Activated CD4-positive, alpha-beta T cell treated with anti-CD3 and anti-CD28 coated beads for 1 hour (primary cell): ENCODE measurements at places on chromosomes 11 and 22.

DNA sequence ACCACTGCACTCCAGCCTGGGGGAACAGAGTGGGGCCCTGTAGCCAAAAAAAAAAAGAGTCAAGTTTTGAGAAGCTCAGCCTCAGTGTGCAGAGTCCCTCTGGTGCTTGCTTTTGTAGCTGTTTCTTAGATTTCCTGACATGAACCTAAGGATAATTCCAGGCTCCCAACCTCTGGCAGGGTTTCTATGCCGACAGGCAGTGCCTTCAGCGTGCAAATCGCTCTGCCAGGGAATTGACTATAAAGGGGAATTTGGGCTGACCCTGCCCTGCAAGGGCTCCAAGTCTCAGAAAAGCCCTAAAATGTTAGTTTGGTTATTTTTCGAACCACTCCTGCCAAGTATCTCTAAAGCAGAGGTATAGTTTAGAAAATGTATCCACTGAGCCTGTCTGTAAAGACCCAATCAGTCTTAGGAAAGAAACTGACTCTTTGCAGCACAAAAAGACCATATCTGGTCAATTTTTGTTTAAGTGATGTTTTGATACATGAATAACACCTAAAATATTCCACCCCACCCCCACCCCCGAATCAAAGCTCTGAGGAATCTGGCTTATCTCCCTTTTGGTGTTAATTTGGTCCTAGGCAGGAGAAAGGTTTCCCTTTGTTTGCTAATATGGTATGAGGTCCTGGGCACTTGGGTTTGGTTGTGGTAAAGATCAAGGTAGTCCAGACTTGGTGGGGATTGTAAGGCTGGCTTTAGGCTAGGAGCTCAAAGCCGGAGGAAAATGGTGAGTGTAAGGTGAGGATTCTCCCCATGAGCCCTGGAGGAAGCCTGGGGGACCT, 49.7 kb downstream of the ANO1 start:
- no peak for DNase-seq

- no peak for DNase-seq
These were observed 3.3 kb downstream of the NRGN start for GRCh38 chr11:124743050-124743449.

DNA sequence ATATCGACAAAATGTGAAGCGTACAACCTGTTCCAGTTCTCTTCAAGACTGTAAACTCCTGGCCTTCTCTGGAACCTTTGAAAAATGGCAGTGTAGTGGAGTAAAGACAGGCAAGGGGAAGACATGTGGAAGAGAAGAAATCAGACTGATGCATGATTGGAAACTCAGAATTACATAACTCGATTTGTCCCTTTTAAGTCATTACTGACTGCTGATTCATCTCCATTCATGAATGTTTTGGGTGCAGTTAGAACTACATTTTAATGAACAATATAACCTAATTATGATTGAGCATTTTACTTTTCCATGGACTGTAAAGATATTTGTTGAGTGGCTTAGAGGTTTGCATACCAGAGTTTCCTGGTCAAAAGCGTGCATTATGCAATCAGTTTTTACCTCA, 32.9 kb downstream of the FAT3 start:
- no peak for DNase-seq

DNA sequence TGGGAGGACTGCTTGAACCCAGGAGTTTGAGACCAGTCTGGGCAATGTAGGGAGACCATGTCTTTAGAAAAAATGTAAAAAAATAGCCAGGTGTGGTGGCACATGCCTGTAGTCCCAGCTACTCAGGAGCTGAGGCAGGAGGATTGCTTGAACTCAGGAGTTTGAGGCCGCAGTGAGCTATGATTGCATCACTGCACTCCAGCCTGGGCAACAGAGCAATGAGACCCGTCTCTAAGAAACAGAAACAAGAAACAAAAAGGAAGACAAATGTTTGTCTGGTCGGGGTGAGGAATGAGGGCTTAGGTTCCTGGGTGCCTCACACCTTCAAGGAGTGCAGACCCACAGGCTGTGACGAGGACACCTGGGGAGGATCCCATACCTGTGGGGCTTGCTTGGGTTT, 191.9 kb downstream of the CEP164 start:
- DNase-seq: no peak

DNA sequence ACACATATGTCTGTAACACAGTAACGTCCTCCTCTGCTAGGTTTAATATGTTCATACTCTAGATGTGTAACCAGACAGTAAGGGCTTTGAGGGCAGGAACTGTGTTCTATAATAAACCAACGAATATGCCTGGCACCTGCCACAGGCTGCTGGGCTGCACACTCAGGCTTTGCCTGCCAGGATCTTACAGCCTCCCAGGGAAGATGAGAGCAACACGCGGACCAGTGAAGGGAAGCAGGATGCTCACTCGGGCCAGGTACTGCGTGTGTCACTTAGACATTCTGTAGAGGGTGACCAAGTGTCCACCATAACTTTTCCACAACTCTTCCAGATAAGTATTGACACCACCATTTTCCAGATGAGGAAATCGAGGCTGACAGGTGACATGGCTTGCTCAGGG, 21.7 kb upstream of the BAIAP2L2 start:
- no peak for DNase-seq

GRCh38 chr11:130882138-130882551, 34.1 kb downstream of the SNX19 start:
- DNase-seq: no peak

GRCh38 chr11:19992162-19992561, 168.1 kb downstream of the DBX1 start:
- DNase-seq: no peak

GRCh38 chr11:299951-300735, 817 bp upstream of the IFITM5 start:
- DNase-seq: no peak

- DNase-seq: no peak
These were observed 48.0 kb downstream of the IGLL5 start for GRCh38 chr22:22935546-22936157.

DNA sequence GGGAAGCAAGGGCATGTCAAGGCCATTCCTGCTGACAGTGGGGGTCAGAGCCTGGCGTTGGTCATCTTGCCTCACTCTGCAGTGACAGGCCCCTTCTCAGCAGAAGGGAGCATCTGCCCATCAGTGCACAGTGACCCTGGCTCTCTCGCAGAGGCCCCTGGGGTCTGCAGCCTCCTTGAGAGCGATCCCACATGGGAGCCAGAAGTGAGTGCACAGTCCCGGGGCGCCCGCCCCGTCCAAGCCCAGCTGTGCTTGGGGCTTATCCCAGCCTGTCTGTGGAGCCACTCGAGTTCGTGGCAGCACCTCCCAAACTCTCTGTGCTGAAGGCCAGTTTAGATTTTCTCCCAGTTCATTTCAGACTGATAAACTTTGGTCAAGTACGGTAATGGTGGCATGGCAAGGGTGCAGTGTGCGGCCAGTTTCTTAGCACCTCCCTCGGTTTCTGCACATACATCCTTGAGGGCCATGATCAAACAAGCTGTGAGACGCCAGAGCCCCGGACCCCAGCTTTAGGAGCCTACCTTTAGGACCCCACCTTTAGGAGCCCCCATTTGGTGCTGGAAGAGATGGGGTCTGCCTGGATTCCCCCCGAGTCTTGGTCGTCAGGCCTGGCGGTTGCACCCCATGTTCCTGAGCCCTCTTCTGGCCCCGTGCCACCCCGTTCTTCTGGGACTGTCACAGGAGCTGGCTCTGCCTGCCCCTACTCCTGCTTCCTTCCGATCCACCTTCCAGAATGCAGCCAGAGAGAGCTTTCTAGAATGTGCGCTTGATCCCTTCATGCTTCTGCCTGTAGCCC, 369.4 kb downstream of the TBC1D22A start:
- DNase-seq: no peak

DNA sequence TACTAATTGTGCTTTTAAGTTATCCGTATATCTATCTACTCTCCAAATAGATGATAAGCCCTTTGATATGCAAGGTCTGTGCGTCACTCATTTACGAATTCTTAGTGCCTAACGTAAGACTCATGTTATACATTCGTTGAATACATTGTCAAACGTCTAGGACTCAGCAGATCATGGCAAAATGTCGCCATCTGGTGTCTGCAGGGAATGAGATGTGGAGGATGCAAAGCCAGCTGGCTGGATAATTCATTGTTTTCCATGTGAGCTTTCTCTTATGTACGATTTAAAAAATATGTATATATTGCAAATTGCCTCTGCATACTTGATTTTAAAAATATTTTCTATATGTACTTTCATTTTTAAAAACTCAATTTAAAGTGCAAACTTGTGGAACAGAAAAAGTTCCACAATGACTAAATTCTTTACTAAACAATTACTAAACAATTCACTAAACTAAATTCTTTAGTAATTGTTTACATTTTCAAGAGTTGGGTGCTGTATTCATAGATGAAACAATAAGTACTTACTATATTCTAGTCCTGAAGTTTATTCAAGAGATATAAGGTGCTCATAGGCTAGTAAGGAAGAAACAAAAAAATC, 33.8 kb downstream of the ZNF202 start:
- DNase-seq: peak; percentile 29

- no peak for DNase-seq
These were observed 12.0 kb downstream of the SART1 start for GRCh38 chr11:65973439-65974110.

DNA sequence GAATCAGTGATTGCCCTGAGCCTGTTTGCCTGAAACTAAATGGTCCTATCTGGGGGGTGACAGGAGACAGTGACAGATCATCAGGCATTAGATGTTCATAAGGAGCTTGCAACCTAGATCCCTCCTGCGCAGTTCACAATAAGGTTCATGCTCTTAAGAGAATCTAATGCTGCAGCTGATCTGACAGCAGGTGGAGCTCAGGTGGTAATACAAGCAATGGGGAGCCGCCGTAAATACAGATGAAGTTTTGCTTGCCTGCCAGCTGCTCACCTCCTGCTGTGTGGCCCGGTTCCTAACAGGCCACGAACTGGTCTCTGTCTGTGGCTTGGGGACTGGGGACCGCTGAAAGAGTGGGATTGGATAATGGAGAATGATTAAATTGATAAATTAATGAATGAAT, 14.0 kb downstream of the NOX4 start:
- DNase-seq: no peak

DNA sequence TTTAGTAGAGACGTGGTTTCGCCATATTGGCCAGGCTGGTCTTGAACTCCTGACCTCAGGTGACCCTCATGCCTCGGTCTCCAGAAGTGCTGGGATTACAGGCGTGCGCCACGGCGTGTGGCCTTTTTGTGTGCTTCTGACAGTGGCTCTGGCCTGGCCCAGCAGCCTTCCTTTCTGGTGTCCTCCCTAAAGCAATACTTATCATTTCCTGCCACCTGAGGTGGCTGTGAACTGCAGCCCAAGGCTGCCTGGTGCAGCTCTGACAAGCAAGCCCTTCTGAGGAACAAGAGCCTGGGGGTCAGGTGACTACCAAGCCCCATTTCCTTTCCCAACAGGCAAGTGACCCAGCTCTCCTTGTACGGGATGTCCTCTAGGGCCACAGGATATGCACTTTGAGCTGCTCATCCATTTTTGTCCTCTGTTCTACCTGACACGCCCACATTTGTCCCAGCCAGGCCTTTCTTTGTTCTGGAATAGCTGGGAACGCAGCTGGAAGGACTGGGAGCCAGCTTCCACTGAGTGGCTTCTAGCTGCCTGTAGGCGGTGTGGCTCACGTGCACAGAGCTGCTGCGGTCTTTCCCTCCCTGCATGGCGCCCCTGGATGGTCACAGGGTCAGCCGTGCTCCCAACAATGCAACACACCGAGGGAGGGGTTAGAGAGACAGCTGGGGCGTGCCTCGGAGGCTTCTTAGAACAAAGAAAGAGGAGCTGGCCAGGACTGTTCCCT, 12.3 kb upstream of the BID start:
- no peak for DNase-seq

DNA sequence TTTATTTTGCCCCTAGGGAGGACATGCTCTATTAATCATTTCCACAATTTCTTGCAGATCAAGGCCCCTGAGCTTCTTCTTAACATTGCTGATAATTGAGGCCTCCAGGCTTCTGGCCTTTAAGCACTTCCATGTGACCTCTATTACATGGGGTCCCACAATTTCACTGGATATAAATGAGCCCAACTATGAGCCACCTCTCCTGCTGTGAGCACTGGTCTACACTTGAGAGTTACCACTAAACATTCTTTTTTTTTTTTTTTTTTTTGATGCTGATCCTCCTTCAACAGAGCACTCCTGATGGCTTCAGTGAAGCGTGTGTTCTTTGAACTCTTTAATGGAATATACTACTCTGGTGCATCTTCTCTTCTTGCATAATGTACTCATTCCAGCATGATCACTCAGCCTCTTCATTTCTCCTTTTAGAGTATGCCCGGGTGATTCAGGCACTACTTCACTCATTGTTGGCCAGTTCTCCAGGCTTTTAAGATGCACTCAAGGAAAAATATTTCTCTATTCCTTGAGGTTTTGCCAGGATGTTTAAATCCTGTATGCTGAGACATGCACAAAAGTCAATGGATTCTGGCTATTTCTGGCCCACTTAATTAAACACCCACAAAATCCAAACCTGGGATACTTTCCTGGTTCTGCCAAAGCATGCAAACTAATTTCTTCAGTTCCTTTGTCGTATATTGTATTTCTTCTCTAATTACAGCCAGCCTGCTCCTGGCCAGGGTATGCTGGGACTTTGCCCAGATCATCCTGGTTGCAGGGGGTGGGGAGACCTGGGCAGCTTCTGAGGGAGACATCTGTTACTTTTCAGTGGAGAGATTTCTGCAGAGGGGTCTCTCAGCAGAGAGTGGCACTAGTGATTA, 257.8 kb upstream of the LUZP2 start:
- no peak for DNase-seq

DNA sequence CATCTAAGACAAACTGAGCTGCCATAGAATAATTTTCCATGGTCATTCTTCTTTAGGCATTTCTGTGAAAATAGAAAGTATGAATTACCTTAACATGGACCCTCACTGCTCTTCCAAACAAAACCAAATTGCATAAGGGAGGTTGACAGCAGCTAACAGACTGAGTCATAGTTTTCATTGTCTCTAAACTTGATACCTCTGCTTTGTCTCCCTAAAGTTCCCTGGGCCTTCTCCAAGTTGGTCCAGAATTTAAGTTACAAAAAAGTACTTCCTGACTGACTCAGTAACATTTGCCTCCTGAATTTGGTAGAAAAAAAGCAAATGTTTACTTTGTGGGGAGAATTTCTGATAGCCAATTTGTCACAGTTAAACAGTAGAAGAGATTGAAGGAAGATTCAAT, 3.0 kb downstream of the OR8D1 start:
- DNase-seq: no peak
